Activated T-cell treated with anti-CD3 and anti-CD28 coated beads for 1 hour (primary cell): ENCODE measurements at places on chromosomes 12 and 14.

DNA sequence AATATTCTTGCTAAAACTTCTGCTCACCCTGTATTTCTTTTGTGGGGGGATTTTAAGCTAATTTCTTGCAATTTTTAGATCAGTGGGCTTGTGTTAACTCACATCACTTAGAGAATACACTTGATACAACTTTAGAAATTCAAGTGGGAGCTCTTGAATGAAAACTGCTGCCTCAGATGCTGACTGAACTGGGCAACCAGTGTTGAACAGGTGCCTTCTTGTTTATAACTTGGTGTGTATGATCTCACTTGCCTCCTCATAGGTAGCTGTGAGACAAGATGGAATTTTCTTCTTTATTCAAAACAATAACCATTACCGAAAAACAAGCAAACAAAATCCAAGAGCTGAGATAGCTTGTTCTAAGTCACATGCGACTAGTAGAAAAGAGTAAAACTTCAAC lies 63.5 kb downstream of the FGD4 start:
- no peak for DNase-seq

DNA sequence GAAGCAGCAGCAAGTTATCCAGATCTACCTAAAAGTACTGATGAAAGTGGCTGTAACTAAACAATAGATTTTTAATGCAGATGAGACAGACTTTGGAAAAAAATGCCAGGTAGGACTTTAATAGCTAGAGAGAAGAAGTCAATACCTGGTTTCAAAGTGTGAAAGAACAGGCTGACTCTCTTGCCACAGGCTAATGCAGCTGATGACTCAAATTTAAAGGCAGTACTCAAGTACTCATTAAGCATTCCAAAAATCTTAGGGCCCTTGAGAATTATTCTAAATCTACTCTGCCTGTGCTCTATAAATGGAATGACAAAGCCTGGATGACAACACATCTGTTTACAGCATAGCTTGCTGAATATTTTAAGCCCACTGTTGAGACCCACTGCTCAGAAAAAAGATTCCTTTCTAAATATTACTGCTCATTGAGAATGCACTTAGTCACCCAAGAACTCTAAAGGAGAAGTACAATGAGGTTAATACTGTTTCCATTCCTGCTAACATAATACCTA lies 68.6 kb upstream of the SYT1 start:
- DNase-seq, result no peak

DNA sequence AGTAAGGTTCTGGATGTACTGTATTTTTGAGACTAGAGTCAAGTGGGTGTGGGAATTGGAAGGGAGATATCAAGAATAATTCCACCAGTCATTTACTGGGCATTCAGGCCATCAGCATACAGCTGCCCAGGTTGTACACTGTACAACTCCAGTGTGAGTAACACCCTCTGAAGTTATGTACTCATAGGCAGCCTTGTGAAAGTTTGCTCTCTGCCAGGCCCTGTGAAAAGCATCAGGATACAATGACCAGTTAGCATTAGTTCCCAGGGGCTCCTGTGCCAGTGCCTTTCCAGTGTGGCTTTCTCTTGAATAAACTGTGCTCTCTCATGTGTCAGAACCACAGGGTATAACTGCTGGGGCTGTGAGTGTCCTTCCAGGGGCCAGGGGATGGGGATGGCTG lies 89.7 kb downstream of the LGMN start:
- DNase-seq, result no peak

DNA sequence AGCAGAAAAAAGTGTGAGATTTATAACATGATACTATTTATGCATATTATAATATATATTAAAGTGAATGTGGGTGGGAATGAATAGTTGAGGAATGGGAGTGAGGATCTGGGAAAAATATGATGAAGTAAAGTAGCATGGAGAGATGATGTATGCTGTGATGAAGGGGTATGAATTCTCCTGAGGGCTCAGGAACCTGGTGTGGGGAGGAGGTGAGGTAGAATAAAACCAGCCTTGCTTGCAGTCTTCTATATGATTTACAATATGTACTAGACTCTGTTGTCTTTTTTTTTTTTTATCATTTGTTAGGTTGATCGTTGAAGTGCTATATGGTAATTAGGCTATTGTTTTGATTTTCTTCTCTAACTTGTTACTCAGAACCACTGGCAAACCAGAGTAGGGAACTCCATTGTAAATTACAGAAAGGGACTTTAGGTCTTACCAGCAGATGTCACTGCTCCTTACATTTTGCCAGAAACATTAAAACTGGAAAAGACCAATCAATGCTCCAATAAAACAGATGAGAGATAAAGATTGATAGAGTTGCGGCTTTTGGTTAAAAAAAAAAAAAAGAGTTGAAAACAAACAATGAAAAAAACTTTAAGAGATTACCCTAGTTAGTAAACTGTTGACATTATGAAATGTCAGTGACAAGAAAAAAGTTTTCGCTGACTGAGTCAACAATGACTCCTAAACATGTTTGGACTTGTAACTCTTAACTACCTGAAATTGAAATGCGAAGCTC lies 39.9 kb downstream of the ATL1 start:
- DNase-seq, result no peak

DNA sequence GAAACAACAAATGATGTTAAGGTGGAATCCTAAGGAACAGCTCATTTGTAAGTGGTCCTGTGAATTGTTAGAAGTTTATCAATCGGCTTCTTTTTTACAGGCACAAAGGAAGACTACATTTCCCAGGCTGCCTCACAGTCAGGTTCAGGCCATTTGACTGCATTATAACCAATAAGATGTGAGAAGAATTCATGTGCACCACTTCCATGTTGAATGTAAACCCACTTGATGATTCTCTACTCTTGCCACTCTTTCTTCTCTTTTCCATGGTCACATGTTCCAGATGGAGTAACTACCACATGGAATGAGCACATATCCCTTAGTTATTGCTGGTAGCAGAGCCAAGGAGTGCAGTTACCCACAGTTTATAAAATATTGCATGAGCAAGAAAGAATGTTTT lies 67.1 kb upstream of the GZMB start:
- DNase-seq, result no peak

GRCh38 chr12:28089338-28089737 lies 100.9 kb upstream of the CCDC91 start:
- no peak for DNase-seq

- DNase-seq, result no peak
Observed at GRCh38 chr12:20722142-20722541, 27.0 kb downstream of the SLCO1C1 start.

GRCh38 chr14:49549881-49550280 lies 36.3 kb downstream of the RPS29 start:
- DNase-seq, result no peak

DNA sequence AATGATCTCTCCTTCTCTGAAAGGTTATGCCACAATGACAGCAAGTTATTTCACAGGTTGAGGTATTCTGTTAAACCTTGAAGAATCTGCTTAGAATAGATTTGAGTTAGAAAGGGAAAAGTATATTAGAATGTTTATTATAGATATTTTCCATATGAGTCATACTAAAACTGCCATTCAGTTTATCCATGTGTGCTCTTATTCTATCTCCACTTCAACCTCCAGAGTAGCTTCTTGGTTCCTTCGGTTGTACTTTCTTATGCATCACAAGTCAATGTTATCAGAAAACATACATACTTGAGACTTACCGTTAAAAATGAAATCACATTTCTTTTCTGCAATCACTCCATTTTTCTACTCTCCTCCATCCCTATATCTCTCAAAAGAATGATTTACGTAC lies 197.7 kb downstream of the BCAT1 start:
- DNase-seq, result no peak

- DNase-seq, result no peak
Observed at GRCh38 chr12:91901381-91902074, 244.1 kb downstream of the BTG1 start.

DNA sequence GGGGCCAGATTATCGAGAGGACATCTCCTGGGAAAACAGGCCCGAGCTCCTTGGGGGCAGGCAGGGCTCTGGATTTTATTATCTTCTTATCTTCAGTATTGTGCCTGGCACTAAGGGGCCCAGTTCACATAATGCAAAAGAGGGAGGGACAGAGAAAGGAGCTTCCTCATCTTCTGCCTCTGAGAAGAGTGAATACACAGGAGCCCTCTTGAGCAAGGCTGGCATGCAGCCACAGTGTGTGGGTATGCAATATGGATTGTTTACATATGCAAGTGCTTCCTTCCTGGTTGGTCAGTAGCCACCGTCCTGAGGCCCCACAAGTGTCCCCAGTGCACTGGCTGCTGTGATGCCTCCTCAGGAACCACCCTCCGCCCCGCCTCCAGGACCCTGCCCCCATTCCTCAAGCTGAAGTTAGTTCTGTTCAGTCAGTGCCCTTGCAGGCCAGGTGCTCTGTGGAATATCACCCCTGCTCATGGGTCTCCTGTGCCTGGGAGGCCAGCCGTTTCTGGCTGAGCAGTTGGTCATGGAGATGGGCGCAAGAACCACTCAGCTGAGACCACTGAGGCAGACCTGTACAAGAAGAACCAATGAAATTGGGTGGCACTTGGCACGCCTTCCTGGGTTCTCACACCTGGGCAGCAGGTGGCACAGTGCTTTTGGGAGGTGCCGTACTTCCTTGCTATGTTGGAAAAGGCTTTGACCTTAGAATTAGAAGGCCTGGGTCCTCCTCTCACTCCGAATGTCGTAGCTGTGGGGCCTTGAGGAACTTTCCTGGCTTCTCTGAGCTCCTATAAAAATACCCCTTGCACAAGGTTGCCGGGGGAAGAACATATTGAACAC lies 35.1 kb upstream of the ACTN1 start:
- DNase-seq, result no peak

GRCh38 chr14:42140001-42140400 lies 533.3 kb downstream of the LRFN5 start:
- DNase-seq, result no peak

- no peak for DNase-seq
Observed at GRCh38 chr14:50562841-50563240, 2.9 kb downstream of the ATL1 start.

- DNase-seq, result no peak
Observed at GRCh38 chr12:123990511-123990910, 17.5 kb downstream of the ZNF664 start.

- DNase-seq, result no peak
Observed at GRCh38 chr12:14843425-14843887, at the start of gene ART4. TSS of gene ART4 (minus strand) at chr12:14843526. CDS start at chr12:14843113, 413 bp downstream.

- no peak for DNase-seq
Observed at GRCh38 chr14:94663965-94664704, 51.9 kb downstream of the SERPINA3 start.

GRCh38 chr14:98633380-98633779 lies 638.6 kb downstream of the BCL11B start:
- no peak for DNase-seq

DNA sequence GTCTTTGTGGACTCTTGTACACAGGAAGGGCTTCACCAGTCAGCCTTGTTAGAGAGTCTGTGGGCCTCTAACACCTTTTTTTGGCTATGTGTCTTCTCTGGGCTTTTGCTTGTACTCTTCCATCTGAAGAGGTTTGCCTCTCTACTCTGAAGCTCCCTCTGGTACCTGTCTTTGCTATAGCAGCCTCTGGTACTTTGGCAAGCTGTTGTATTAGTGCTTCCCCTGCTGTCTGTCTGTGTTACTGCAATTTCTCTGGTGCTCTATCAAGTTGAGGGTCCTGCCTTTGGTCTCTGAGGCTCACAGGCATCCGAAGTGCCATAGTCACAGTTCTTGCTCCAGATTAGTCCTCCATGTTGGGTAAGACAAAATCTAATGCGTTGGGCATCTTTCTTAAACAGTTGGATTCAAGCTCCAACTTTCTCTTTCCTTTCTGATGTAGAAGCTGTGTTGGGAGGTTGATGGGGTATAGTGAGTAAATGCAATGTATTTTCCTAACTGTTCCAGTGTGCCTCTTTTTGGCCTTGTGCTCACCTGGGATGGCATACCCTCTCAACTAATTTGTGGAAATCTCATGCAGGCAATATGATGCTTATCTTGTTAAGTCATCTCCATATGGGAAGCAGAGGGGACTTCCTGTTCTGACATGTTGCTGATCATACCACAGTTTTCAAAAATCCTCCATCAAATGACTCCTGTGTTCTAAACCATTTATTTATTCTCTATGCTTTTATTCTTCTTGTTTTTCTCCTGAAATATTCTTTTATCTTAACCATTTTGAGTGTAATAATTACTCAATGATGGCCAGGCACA lies 88.8 kb downstream of the ATF7IP start:
- DNase-seq, result no peak
